ENCODE measurements at places on chromosomes 5 and 9. TPM values are rescaled to one million over a fixed set of nuclear protein-coding genes. Genes with fewer than 3 reads are reported as not detected.

Gene MYMK
- not detected for total RNA-seq

Gene C9orf152
- total RNA-seq: not detected

DNA sequence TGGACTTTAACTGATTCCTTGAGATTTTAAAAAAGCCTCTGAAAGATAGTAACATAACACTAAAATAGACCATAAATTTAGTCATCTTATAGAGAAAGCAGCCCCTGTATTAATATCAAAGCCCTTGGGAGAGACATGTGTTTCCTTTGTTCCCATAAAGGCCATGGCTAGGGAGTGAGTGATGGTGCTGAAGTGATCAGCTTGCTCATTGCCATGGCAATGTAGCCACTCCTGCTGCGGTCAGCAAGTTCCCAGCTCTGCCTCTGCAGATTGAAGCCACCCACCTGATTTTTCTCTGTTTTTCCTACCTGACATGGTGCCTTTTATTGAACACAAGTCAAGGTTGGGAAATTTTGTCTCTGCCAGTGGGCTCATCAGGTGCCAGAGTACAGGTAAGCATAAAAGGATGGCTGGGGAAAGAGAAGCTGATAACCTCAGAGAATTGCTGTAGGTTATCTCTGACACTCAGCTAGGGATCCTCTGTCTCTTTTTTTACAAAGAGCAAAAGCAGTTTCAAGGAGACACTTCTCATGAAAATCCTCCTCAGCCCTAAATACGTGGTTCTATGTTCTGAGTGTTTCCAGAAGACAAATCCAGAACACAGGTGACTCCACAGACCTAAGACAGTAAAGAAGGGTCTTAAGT lies 296.3 kb upstream of the NMUR2 start:
- no peak overlapping the region for H3K4me3 ChIP-seq
- no peaks in the 10 kb centered on the region for H3K27me3 ChIP-seq
- H3K4me1 ChIP-seq: no peaks in the 10 kb centered on the region
- H3K27ac ChIP-seq: no peak overlapping the region

DNA sequence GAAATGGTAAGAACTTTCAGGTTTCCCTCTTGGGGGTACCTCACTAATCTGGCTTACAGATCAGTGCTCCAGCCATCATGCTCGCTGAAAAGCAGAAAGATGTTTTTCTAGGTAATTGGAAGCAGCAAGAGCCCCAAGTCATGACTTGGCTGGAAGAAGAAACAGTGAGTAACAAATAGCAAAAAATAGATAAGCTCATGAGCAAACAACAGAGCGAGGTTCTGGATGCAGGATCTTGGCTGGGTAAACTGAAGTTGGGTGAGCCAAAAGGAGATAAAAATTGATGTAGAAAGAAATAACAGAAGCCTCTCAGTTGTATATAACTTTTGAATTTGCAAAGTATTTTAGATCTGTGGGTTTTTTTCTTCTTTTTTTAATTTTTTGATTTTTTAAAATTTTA lies 110.1 kb downstream of the INSYN2B start:
- H3K4me3 ChIP-seq: no peak overlapping the region
- H3K27ac ChIP-seq: no peak overlapping the region
- no peaks in the 10 kb centered on the region for H3K36me3 ChIP-seq
- no peaks in the 10 kb centered on the region for H3K4me1 ChIP-seq
- H3K27me3 ChIP-seq: no peaks in the 10 kb centered on the region
